SW 1271 (cell line): ENCODE measurements at places on chromosomes 16 and 17.

DNA sequence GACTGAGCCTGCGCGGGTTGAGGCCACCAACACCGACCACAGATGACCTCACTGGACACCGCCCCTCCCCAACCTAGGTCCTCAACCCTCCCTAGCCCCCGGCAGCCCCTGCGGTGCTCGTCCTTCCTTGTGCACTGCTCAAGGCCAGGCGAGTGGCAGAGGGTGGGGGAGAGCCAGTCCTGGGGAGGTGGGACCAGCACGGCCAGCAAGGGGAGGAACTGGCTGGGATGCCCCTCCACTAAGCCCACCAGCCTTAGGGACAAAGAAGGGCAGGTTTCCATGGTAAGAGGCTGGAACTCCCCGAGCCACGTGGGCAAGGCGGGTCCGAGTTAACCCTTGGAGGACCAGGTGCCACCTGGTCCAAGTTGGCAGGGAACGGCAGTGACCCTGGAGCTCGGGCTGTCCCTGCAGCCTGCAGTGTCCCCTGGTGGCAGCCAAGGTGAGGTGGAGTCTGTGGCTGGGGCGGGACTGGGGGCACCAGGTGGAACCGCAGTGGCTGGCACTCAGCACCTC, 9.2 kb downstream of the FSCN2 start:
- no peak for DNase-seq

DNA sequence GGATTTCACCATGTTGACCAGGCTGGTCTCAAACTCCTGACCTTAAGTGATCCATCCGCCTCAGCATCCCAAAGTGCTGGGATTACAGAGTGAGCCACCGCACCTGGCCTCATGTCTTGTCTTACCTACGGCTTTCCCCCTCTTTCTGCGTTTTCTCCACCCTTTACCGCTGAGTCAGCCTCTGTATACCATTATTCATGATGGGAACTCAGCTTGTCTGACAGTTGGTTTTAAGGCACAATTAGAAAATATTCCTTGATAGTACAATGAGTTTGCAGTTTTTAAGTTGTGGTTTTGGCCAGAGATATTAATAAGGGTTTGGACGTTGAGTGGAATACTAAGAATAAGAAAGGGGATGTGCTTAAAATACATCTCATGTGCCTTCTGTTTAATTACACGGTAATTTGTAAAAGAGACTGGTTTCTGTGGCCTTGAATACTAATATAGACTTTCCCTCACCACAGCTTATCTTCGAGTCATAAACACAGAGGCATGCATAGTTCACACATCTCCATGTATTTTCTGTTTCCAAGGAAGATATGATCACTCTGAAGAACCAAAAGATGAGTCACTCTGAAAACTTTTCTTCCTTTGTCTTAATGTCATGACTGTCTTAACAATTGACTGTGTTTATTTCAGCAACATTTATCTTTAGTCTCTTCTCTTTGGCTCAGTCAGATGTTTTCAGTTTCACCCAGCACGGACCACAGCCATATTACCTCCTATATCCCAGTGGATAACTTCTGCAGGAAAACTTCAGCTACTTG, 54.4 kb downstream of the PITPNC1 start:
- DNase-seq: peak; percentile 62

- DNase-seq: no peak
Measured at GRCh38 chr17:71229070-71229469, 891.8 kb upstream of the SOX9 start.

DNA sequence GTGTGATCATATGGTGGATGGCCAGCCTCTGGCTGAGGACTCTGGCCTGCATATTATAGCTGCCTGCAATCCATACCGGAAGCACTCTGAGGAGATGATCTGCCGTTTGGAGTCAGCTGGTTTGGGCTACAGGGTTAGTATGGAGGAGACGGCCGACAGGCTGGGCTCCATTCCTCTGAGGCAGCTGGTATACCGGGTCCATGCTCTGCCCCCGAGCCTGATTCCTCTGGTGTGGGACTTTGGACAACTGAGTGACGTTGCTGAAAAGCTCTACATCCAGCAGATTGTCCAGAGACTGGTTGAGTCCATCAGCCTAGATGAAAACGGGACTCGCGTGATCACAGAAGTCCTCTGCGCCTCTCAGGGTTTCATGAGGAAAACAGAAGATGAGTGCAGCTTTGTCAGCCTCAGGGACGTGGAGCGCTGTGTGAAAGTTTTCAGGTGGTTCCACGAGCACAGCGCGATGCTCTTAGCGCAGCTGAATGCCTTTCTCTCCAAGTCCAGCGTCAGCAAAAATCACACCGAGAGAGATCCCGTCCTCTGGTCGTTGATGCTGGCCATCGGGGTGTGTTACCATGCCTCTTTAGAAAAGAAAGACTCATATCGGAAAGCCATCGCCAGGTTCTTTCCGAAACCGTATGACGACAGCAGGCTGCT, 69.0 kb upstream of the ENDOV start:
- DNase-seq: no peak

- DNase-seq: no peak
Measured at GRCh38 chr16:48555155-48555554, 54.8 kb downstream of the N4BP1 start.

DNA sequence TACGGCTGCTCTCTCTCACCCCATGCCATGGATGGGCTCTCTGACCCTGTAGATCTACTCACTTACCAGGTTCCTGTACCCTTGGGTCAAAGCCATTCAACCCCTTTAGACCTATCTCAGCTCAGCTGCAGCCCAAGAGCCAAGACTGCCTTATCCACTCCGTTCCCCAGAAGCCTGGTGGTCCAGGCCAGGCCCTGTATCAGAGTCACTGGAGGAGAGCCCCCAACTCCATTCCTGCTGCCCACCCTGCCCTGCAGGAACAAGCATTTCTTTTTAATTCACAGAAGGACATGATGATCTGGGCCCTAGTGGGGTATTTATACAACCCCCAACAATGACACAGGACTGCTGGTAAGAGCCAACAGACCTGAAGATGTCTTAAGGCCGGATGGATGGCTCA, 76.8 kb downstream of the AIPL1 start:
- DNase-seq: no peak

GRCh38 chr17:64032081-64032480, 11.6 kb upstream of the ICAM2 start:
- no peak for DNase-seq

- no peak for DNase-seq
Measured at GRCh38 chr17:3528403-3528851, 29.2 kb downstream of the TRPV3 start.

DNA sequence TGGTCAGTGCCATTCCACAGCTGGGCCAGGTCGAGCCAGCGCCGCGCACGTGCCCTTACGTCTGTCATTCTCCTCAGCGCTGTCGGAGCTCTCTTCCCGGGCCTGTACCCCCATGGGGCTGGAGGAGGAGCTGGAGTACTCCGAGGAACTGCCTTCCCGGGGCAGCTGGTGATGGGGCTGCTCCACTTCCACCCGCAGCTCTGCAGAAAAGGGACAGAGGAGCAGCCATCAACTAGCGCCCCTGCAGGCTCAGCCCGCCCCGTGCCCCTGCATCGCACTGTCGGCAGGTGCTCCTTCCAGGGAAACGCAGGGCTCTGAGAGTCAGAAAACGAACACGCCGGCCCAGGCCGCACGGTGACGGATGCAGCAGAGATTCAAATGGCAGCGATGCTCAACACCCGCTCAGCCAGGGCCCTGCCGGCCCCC, 20.9 kb downstream of the MAP1LC3B start:
- DNase-seq: no peak

GRCh38 chr17:29005936-29006511, at the start of gene SEZ6:
Gene SEZ6, minus strand, starts transcription at chr17:29006033. Its CDS starts 164 bp downstream, at chr17:29005869.
- no peak for DNase-seq

DNA sequence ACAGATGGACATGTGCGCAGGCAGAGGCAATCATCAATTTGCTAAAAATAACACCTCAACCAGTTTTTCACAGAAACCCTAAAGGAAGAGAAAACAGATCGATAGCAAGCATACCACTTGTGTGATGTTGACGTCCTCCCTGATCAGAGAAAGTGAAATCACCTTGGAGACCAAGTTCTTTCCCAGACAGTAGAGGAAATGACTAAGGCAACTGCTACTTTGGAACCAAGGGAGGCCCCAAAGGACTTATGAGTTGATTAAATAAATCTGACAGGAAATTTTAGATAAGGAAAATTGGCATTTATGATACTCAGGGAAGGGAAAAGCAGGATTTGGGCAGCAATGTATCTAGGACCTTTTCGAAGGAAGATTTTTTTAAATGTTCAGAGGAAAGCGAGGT, 267.1 kb upstream of the ASIC2 start:
- no peak for DNase-seq

DNA sequence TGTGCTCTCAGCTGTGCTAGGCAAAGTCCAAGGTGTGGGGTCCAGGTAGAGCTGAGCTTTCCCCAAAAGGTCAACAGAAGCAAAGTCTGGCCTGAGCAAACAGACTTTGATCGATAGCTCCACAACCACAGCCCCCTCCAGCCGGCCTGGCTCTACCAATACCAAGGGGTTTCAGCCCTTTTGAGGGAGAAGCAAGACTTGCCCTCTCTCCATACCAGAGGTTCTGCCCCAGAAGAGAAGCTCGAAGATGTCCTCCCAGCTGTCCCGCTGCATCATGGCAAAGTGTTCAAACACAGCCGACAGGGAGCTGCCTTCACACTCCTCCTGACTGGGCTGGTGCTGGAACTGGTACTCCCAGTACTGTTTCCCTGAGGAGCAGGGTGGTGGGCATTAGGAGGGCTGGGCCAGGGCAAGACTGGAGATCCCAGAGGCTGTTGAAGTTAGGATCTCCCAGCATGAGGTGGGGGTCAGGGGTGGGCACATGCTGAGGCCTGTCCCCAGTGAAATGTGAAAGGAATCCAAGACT, 1.7 kb downstream of the VTN start:
- no peak for DNase-seq

DNA sequence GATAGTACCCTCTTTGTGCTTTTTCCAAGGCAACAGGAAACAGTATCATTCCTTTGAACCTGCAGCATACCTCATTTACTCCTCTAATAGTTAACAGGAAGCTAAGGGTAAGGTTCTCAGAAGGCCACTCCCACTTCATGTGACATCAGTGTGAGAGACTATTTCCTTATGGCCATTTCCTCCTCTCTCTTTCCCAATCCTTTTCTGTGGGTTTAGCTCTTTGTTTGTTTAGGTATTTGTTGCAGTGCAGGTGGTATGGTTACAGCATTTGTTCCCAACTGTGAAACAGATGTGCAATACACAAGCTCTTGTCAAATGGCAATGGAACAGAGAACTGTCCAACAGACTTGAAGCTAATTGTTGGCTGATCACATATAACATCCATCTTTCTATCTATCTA, 14.7 kb downstream of the TMC5 start:
- DNase-seq: no peak

DNA sequence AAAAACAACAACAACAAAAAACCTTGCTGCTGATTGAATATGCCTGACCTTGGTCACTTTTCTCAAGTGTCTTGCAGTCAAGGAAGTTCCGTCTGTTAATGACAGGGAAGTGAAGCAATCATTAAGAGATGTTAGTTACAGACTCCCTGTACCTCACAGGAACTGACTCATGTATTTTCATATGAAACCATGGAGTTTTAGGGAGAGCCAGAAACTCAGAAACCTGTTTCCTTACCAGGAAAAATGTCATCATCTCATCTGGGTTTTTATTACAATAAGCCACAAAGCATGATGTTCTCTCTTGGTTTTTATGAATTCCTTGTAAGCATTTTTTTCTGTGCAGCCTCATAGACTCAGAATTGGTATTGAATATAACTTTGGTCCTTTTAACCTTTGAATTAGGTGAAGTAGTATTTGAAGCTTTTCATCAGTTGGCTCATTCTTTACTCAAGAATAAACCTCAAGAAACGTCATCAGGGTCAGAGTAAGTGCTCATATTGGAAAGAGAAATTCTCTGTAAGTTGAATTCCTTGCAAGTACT, 10.3 kb downstream of the LYRM1 start:
- peak; percentile 82 for DNase-seq

GRCh38 chr17:19301274-19301951, 61.1 kb downstream of the B9D1 start:
- no peak for DNase-seq

- DNase-seq: no peak
Measured at GRCh38 chr17:13920413-13920812, 148.9 kb upstream of the COX10 start.
